Lower lobe of right lung (tissue), 2 donors: ENCODE measurements at places on chromosomes 3 and 15. TPM values are rescaled to one million over a fixed set of nuclear protein-coding genes. Genes with fewer than 3 reads are reported as not detected.

Gene PPP1R14D
- total RNA-seq = 0.53 TPM

Gene SH2D7
- total RNA-seq = not detected

Gene CHDH
- total RNA-seq = 17.3 TPM

Gene C3orf49
- total RNA-seq = not detected

Gene CHRM5
- not detected for total RNA-seq

DNA sequence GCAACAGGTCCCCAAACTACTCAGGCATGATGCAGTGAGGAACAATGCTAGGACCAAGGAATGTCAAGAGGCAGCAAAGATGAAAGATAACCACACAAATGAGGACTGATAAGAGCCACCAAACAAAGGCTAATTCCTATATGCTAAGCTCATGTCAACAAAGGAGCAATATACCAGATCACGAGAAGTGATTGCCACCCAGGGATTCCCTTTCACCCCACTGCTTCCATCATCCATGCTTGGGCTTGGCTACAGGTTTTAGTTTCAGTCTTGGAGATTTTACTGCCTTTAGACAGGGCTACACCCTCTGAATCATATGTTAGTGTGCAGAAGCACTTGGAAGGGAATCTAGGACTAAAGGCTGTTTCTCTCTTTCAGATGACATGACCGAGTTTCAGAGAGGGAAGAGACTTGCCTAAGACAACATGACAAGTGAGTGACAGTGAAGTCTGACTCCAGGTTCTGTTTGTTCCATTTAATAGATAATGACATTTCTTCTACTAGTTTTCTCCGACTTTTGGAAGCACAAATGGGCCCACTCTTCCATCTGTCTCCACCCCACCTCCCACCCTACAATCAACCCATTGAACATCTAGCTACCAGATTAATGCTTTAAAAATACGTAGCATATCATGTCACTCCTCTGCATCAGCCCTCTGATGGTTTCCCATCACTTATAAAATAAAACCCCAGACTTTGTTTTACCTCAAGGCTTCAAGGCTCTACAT lies 173.5 kb upstream of the LRRN1 start:
- no peak for DNase-seq

DNA sequence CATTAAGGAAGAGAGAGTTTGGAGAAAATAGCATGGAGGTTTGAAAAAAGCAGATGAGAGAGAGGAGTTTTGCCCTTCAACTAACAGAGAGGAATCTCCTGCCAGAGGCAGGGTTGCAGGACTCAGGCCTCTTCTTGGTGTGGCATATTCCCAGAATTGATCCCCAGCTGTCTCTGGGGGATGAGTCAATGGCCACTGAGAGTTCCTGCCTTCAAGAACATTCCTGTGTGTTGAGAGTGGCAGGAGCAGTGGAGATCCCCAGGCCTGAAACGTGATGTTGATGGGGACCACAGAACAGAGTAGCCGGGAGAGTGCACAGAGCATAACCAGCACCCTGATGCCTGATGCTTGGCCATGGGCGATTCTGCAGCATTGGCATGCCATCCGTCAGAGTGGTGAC lies 348.4 kb upstream of the THBS1 start:
- no peak for DNase-seq

DNA sequence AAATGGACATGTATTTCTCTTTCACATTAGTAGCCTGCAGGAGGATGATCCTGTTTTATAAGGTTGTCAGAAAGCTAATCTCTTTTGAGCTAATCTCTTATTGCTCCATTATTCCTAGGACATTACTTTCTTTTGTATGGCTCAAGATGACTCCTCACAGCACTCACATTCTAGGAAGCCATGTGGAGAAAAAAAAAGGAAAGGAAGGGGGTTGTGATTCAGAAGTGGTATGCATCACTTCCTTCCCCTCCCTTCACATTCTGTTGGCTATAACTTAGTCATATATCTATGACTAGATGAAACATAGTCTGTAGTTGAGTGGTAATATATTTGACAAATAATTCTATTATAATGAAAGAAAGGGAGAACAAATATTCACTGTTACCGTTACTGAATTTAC lies 168.8 kb upstream of the TTC14 start:
- DNase-seq = no peak

GRCh38 chr15:67064607-67065530 lies 533 bp upstream of the SMAD3 start:
- peak; percentile 79 for DNase-seq

GRCh38 chr3:176075046-176075445 lies 1122.2 kb downstream of the TBL1XR1 start:
- no peak for DNase-seq

GRCh38 chr15:41408234-41408641 lies 5.9 kb upstream of the NDUFAF1 start:
- DNase-seq = no peak

DNA sequence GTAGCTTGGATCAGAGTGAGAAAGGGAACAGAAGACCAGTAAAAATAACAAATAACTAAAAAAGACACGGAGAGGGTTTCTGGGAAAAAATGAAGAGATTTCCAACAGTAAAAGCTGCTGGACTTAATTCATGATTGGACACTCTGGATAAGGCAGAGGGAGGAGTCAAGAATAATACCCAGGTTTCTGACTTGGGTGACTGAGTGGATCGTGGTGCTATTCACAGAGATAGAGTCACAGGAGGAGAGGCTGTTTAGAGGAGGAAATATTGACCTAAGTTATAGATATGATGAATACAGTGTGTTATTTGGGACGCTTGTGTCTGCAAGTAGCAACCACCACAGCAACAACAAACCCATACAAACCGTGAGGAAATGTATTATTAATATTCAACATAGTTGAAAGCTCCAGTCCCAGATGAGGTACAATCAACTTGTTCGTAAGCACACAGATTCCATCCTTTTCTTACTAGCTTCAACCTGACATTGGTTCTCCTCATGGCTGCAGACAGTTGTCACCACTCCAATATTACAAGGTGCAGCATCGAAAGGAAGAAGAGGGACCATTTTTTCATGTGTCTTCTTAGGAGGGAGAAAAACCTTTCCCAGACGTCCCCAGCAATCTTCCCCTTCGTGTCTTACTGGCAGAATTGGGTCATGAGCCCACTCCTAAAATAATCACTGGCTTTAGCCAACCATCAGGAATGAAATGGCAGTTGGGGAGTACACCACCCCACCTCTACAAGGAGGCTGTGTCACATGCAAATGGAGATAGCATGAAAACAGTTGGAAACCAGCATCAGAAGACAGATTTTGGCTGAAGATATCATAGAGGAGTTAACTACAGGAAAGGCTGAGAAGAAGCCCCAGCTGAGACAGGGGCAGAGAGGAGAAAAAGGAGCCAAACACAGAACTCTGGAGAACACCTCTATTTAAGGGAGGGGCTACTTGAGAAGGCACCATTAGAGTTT lies 387.8 kb downstream of the SHQ1 start:
- DNase-seq = no peak

DNA sequence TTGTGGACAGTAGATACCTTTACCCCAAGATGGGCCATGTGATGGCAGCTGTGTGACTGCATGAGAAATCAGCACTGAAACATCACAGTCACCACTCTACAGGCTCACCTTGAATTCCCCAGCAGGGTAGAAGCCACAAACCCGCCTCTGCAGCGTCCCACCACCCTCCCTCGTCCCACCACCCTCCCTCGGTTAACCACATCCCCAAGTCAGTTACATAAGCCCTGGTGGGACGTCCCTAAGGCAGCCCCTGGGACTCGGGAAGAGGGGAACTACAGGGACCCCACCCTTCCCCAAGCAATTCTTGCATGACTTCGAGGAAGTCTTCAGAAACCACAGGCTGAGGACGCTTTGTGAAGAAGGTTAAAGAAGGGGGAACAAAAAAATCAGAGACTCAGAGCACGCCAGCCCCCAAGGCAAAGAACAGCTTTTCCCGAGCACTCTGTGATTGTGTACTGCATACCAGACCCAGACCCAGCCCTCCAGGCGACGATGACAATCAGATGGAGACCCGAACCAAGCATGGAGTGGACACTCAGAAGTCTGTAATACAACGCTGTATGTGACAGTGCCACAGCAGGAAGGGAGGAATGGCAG lies 60.5 kb downstream of the SH3BP5 start:
- DNase-seq = peak; percentile 80

GRCh38 chr3:123124971-123125370 lies 58.1 kb downstream of the PDIA5 start:
- no peak for DNase-seq

DNA sequence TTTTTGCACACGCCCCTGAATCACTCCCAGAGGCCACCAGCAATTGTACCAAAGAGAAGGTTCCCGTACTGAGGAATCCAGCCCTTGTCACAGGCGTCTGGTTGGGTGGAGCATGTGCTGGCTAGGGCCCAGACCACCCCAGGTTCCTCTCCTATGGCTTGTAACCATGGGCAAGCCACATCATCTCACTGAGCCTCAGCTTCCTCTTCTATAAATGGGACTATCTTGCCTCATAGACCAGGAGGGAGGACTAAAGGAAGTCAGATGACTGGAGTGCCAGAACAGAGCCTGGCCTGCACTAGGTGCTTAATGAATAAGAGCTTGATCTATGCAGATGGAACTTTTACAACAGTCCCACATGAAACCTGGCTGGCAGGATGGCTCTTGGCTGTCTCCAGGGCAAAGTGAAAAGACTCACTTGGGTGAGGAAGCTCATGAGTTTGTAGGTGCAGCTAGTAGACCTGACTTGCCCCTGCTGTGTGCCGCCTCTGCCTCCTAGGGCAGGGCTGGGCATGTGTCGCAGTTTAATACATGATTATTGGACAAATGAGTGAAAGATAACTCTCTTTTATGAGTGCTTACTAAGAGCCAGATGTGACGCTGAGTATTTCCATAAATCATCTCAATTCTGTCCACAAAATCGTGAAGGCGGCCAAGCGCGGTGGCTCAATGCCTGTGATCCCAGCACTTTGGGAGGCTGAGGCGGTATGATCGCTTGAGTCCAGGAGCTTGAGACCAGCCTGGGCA lies 29.3 kb downstream of the CTSH start:
- DNase-seq = peak; percentile 83

DNA sequence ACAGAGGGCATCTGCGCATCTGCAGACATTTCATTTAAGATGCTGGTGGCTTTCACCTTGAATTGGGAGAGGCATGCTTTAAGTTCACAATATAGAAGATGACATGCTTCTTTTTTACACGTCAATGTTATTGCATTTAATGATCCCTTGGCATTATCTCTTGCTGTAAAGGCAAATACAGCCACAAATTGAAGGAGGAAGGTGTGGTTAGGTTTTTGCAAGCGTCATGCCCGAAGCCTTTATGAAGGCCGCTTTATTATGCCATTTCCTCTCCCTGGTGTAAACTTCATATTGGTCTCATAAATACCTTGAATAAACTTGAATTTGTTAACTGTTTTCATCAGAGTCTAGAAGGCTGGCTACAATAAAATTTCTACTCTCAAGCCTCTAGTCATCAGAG lies 212.7 kb downstream of the PDZRN3 start:
- no peak for DNase-seq

DNA sequence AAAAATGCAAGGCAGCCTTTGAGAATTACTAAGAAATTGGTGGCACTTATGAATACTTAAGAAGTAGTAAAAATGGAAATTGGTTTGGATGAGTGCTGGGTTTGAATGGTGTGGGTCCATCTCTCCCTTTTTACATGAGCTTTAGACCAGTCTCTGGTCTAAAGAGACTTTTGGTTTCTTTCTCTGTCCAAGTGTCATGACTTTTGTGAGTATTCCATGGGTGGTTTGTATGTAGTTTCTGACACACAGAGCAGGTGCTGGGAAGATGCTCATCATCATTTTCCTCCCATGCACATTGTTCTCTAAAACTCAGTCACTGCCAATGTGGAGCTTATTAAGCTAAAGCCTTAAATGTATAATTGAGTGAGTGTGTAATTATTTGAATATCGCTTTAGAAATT lies 63.5 kb downstream of the KAT2B start:
- no peak for DNase-seq

DNA sequence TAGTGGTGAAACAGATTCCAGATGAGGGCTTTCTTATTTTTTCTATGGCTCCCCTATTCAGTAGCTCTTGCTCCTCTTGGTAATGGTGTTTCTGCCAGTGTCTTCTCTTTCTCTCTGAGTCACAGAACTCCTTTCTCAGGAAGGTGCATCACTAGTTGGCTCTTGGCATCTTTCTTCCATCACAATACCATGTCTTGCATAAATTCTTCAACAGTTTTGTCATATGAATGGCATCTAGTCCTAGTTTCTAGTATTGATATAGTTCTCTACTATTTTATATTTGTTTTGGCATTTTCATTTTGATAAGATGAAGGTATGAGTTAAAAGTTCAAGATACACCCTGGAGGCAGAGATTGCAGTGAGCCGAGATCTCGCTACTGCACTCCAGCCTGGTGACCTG lies 51.0 kb downstream of the REC114 start:
- DNase-seq = no peak

DNA sequence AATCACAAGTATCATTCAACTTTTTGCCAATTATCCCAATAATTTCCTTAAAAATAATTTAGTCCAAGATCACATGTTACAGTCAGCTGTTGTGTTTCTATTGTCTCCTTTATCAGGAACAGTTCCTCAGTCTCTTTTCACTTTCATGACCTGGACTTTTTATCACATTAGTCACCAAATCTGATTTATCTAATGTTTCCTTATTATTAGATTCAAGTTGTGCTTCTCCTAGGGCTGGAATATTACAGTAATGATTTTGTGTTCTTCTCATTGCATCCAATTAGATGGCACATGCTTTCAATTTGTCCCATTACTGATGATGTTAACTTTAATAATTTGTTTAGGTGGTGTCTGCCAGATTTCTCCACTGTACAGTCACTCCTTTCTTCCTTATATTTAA lies 66.3 kb upstream of the DCBLD2 start:
- no peak for DNase-seq

DNA sequence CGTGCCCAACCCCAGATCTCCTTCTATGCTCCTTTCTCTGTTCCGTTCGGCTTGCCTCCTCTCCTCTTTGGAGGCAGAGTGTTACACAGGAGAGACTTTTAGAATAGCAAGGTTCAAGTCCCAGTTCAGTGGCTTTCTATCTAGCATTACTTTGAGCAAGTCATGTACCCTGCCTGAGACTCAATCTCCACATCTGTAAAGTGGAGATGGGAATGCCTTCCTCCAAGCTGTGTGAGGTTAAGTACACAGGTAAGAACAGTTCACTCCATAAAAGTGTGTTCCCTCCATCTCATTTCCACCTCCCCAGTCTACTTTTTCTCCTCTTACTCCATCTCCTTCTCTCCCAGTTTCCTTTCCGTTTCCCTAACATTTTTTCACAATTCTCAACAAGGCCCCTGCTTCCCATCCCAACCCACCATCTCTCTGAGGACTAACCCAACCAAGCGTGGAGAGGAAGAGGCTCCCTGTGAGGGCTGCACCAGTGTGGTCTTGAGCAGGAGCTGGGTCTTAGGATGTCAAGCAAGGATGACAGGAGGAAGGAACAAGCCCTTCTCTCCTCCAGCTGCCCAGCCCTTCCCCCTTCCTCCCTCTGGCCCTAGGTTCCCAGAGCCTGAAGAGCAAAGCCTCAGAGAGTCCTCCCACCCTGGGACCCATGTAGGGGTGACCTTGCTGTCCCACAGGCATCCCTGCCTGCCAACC lies 6.4 kb downstream of the ATP8B4 start:
- DNase-seq = no peak
